NCI-H2081 (cell line): ENCODE measurements at places on chromosomes 6 and 20.

- DNase-seq = peak; percentile 41
These were observed 18.1 kb downstream of the TFAP2A start for GRCh38 chr6:10396785-10397184.

- DNase-seq = no peak
These were observed 26.7 kb upstream of the YWHAB start for GRCh38 chr20:44858606-44859360.

- no peak for DNase-seq
These were observed 191.4 kb downstream of the REV3L start for GRCh38 chr6:111291336-111292259.

DNA sequence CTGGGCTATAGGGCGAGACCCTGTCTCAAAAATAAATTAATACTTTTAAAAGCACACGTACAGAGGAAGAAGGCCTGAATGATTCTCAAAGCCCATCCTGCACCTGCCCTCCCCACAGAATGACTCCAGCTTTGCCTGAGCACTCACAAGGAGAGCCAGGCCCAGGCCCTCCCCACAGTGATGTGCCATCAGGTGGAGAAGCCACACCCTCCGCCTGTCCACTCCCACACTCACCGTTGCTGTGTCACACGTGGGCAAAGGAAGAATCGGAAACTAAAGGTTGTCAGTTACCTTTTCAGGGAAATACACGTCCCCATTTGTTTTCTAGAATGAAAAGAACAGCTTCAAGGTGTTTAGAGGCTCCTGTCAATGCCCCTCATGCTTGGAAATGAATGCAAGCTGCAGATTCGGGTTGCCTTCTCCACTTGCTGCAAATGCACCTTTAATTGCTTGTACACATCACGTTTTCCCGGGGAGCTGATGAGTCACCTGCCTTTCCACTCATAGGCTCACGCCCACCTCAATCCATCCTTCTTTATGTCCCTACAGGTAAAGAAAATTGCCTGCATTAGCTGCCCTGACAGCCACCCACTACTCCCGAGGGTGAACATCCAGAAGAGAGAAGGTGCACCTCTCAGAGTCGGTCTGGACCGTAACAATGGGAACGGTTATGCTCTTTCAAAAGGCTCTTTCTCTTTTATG lies 45.5 kb upstream of the AFDN start:
- no peak for DNase-seq

- peak; percentile 45 for DNase-seq
These were observed 912 bp downstream of the EYA4 start for GRCh38 chr6:133241901-133242636.

DNA sequence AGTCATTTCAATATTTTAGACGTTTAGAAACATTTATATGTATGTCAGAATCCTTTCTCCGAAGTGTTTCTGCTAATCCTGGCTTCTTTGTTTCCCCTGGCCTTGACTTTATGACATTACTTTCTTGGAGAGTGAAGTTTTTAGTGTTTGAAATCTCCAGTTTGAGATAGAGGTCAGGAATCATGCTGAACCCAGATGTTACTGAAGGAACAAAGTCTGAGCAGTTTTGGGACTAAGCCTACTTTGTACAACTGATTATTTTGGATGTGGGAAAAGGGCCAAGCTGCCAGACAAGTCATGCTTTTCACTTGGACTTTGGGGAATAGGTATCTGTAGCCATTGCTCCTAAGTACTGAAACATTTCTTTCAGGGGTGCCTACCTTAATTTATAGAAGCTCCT lies 2.3 kb downstream of the RNF144B start:
- DNase-seq = no peak

DNA sequence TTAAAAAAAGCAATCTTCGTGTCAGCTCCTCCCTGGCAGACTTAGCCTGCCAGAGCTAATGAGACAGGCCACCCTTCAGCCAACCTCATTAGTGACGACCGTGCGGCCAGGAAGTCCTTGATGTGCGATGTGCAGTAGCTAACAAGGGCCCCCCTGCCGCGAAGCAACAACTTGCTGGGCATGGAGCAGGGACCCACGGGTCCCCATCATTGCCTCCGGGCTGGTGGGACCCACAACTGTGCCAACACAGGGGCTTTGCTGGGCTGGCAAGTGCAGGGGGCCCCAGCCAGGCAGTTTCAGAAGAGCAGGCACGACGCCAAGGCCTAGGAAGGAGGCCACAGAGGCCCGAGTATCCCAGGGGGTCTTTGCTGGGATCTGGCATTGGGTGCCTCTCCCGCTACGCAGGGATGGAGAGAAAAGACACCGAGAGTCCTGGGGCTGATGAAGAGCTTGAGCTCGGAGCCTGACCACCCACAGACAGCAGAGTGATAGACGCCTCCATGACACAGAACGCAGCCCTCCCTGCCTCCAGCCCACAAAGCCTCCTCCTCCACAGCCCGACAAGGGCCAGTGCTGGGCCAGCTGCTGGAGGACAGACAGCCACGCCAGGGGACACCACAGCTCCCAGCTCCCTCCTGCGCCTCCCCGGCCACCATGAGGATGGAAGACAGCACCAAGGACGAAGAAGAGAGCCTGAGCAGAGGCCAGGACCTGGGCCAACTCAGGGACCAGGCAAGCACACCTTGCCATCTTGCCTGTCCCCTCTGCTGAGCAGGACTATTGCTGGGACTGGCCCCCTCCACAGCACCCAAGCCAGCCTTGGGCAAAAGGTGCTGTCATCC lies 96.6 kb downstream of the YTHDF1 start:
- no peak for DNase-seq

GRCh38 chr6:10886691-10887502 lies at the start of gene SYCP2L:
SYCP2L (plus strand) TSS chr6:10887052; CDS start chr6:10887127, 75 bp downstream.
- peak; percentile 57 for DNase-seq

DNA sequence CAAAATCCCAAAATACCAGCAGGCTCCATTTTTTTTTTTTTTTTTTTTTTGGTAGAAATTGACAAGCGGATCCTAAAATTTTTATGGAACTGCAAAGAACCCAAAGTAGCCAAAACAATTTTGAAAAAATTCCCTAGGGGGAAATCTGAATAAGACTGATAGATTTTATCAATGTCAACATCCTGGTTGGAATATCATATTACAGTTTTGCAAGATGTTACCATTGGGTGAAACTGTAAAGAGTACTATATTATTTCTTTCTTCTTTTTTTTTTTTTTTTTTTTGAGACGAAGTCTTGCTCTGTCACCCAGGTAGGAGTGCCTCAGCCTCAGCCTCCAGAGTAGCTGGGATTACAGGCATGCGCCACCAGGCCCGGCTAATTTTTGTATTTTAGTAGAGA lies 29.4 kb upstream of the BEND3 start:
- no peak for DNase-seq
